Esophagus squamous epithelium (tissue), 5 donors: ENCODE measurements at places on chromosomes 16 and 17.

GRCh38 chr17:35808240-35808961 is 883 bp upstream of the TAF15 start:
- no peak for DNase-seq

GRCh38 chr17:17320188-17320910 is 17.2 kb downstream of the NT5M start:
- no peak for DNase-seq

DNA sequence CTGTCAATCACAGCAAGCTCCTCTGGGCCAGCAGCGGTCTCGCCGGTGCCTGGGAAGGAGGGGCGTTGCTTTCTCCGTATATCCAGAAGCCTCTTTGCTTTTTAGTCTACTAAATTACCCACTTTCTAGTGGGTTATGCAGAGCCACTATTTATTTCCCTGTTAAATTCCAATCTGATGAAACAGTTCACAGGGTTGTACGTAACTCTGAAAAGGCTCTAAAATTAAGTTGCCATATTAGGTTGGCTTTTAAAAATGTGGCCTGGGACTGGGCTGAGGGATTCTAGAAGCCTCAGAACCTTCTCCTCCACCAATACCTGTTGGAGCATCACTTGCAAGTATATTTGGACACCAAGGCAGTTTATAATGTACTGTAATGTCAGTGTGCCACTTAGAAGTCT is 27.2 kb downstream of the MARCHF10 start:
- no peak for DNase-seq

- no peak for DNase-seq
Measured at GRCh38 chr16:70612931-70613330, 33.4 kb upstream of the IL34 start.

DNA sequence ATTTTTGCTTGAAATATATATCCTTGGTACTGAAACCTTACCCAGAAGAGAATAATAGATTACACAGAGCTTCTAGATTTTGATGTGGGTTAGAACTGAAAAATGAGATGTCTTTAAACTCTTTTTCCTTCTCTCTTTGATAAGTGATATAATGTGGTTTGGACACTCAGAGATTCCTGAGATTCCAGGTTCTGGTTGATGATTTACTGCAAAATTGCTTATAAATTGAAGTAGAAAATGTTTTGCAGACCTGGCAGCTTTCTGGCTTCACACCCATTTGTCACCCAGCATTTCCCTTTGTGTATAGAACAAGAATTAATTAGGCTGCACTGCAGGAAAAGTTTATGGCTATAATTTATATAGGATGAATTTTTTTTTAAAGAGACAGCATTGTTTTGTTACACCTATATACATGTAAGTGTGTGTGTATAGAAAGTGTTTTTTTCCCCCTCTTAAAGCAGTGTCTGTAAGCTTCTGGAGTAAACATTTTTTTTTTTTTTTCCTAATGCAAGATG is 23.5 kb downstream of the AATF start:
- DNase-seq: no peak

- DNase-seq: no peak
Measured at GRCh38 chr17:77769215-77769614, 189.3 kb upstream of the TNRC6C start.

- DNase-seq: no peak
Measured at GRCh38 chr17:31654936-31655335, 204.1 kb downstream of the COPRS start.
